ENCODE measurements at places on chromosomes 12 and 14.
A peak's percentile ranks its signal among the peaks of the same experiment; 100 is the strongest.

GRCh38 chr12:47415054-47415453 lies 290.8 kb downstream of the RPAP3 start:
- DNase-seq, result no peak

DNA sequence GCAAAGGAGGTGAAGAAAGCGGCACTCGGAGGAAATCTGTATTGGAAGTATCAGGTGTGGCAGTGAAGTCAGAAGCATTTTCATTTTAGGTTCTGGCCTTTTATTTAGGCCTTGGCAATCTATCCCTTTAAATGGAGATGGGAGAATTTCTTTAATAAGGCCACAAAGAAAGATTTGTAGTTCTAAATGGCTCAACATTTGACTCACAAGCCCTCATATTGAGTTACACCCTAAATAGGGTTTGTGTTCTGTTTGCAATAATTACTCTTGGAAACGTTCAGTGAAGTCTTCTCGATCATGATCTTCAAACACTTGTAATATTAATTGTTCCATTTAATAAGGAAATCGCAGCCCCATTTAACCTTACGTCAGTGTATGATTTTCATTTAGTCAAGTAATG lies 25.3 kb upstream of the TMEM260 start:
- no peak for DNase-seq

GRCh38 chr12:72521326-72521725 lies 249.2 kb downstream of the TRHDE start:
- no peak for DNase-seq

- DNase-seq, result no peak
These were observed 25.7 kb downstream of the ANO4 start for GRCh38 chr12:100820314-100820713.

- no peak for DNase-seq
These were observed 27.2 kb downstream of the NGB start for GRCh38 chr14:77243853-77244252.

GRCh38 chr12:48875944-48876515 lies 10.4 kb upstream of the RND1 start:
- DNase-seq, result no peak

DNA sequence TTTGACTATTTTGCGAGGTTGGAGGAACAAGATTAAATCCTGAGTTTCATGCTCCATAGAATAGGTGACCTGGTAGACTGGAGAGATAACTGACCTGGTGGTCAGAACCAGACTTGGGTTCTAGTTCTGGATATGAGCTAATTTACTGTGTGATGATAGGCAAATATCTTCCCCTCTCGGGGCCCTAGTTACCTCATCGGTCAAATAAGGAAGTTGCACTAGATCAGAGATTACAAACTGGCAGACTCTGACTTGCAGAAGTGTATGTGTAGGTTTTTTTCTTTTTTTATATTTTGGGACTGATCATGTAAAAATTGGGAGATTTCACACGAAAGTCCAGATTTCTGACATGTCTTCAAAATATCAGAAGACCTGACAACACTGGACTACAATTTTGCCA lies 37.0 kb downstream of the RPH3A start:
- no peak for DNase-seq

DNA sequence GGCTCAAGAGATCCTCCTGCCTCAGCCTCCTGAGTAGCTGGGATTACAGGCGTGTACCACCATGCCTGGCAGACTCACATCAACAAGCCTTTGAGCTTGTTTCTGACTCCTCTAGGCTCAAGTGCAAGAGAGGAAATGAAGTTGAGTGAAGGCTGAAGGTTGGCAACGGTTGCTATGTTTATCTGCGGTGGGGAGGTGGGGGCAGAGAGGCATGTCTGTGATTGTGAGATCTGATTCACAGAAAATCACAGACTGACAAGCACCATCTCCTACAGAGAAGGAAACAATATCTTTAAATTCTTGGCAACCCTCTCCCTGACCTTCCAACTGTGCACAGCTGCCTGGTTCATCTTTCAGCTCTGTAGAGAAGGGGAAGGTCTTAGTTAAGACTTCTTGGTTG lies 22.1 kb upstream of the NINJ2 start:
- DNase-seq, result peak; percentile 28

- no peak for DNase-seq
These were observed 125.0 kb upstream of the HMGA2 start for GRCh38 chr12:65699251-65699650.

- DNase-seq, result no peak
These were observed 99.7 kb upstream of the SYT1 start for GRCh38 chr12:78764913-78765312.

DNA sequence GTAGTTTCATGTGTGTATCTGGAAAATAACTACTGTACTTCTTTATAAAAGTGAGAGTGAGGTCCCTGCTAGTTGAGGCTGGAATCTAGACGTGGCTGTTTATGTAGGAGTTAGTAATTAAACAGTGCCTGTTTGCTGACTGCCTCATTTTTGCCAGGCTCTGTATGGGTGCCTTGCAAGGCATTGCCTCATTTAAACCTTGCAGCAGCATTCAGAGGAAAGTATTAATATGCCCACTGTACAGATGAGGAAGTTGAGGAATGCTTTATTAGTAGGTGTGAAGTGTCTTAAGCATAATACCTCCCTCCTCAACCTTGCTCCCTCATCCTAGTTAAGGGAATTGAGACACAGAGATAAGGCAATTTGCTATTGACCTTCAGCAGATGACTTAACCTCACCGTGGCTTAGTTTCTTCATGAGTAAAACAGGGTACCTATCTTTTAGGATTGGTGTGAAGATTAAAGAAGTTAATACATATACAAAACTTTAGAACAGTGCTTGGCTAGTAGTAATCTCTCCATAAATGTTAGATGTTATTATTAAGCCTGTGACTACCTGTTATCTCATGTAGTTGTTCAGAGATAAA lies 28.7 kb downstream of the PPM1A start:
- no peak for DNase-seq

DNA sequence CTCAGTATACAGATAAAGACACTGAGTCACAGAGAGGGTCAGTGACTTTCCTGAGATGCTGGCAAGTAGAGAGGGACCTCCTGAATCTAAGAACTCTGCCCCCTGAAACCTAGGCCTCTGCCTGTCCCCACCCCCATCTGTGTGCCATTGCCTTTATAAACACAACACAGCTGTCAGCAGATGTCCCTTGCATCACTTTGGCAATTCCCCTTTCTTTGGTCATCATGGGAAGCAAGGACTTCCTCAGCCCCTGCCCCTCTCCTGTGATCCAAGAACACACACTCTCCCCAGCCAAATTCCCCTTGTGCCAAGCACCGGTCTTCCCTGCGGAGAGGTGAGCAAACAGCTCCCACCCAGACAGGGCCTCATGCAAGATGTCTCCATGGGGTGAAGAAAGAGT lies 8.3 kb downstream of the TSPAN11 start:
- DNase-seq, result no peak

DNA sequence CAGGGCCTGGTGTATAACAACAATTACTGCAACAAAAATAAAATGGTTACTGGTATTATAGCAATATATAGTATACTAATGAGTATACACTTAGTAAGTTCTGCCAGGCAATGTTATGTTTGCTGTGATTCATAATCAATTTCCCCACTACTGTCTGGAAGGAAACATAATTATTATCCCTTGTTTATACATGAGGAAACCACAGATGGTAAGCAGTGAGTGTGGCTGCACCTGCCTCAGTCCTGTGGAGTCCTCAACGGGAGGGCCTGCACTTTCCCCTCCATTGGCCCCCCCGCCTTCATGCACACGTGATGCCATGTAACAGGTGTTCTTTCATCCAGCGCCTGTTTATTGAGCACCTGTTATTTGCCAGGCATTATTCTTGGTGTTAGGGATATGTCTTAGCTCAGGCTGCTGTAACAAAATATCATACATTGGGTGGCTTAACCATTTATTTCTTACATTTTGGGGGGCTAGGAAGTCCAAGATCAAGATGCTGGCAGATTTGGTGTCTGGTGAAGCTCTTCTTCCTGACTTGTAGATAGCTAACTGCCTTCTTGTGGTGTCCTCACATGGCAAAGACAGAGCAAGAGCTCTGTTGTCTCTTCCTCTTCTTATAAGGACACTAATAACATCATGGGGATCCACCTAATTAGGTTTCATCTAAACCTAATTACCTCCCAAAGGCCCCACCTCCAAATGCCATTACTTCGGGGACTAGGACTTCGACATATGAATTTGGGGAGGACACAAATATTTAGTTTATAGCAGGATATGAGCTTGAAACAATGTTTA lies 59.5 kb upstream of the CHGA start:
- no peak for DNase-seq

GRCh38 chr12:88237954-88238353 lies 95.8 kb downstream of the TMTC3 start:
- DNase-seq, result no peak

GRCh38 chr12:56271031-56271430 lies 4.3 kb downstream of the COQ10A start:
- peak; percentile 47 for DNase-seq

DNA sequence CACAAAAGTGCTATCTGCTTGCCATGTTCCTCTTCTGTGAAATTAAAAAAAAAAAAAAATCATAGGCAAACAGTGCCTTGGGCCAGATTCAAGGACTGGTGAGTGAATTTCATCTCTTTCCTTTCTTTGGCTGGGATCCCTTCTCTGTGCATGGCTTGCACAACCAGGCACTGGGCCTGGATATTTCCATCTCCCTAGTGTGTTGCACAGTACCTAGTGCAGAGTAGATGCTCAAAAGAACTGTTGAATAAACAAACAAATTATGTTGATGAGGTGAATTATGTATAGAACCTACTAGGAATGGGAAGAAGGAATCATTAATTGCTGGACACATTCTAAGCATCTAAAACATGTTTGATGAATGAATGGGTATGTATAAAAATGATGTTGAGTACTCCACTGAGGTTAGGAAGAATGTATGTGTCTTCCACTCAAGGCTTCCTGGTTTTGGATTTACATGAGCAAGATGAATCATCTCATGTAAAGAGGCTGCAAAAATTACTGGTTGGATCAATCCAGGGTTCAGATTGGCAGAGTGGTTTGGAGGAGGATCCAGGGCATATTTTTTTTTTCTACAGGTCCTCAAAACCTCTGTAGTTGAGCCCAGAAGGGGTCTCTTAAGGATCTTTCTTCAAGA lies 93.2 kb downstream of the EMP1 start:
- no peak for DNase-seq

GRCh38 chr12:113070117-113070906 lies 13.8 kb downstream of the DTX1 start:
- no peak for DNase-seq

GRCh38 chr14:71181215-71182003 lies 274.1 kb downstream of the PCNX1 start:
- DNase-seq, result no peak

DNA sequence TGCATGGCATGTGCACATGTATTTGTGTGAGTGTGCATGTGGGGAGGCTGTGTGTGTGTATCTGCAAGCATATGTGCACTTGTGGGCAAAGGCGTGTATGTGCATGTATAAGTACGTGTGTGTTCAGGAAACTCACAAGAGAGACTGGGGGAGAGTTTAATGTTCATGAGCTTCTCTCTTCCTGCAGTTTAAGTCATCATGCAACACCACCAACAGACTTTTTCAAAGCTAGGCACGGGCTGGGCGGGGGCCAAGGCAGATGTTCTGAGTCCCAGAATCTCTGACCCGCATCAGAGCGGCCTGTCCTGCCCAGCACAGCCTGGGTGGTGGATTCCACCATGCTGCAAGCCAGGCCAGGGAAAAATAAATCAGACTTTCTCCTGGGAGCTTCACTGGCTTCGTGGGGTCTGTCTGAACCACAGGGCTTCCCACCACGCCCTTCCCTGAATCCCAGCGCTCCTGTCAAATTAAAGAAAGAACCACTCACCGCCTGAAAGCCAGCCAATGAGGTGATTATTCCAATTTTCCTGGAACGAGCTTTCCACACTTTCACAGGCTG lies 75.7 kb downstream of the PITPNM2 start:
- no peak for DNase-seq

DNA sequence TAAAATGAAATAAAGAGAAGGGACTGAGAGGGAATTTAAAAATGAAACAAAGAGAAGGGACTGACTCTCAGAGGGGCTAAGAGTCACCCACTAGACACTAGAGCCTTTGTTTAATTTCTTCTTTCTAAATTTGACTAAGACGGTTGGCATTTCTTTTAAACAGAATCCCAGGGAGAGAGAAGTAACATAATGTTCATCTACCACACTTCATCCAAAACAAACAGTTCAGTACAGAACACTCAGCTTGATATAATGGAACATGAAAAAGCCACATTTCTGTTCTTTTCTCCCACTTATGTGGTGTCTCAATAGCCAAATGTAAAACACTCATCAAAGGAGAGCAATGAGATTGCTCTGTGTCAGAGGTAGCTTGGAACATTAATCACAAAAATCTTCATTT lies 10.1 kb upstream of the NT5DC3 start:
- no peak for DNase-seq

- no peak for DNase-seq
These were observed 38.2 kb upstream of the MAP1LC3B2 start for GRCh38 chr12:116520801-116521471.

DNA sequence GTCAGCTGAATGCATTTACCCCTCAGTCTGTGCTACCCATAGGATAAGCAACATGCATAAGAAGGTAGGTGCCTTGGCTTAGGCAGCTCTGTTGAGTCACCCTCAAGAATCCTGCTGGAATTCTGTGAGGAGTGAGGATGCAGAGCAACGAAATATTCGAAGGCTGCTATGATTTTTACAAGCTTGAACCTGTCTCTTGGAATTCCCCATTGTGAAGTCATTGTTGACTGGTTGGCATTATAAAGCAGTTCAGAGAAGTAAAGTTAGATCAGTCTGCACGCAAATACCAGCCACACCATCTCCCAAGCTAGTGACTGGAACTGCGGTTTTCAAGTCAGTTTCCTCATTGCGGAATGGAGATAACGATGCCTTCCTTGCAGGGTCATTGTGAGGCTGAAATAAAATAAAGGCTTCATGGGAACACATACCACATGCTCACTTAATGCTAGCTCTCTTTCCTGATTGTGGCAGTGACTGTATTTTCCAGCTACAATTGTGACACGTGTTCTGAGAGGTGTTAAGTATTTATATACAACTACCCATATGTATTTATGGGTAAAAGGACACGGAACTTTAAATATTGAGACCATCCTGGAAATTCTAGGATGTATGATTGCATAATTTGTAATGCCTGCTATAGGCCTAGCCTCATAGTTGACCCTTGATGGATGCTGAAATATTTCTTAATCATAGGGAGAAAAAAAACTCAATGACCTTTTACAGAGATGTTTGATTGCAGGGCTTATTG lies 96.7 kb downstream of the ETV6 start:
- DNase-seq, result peak; percentile 87

DNA sequence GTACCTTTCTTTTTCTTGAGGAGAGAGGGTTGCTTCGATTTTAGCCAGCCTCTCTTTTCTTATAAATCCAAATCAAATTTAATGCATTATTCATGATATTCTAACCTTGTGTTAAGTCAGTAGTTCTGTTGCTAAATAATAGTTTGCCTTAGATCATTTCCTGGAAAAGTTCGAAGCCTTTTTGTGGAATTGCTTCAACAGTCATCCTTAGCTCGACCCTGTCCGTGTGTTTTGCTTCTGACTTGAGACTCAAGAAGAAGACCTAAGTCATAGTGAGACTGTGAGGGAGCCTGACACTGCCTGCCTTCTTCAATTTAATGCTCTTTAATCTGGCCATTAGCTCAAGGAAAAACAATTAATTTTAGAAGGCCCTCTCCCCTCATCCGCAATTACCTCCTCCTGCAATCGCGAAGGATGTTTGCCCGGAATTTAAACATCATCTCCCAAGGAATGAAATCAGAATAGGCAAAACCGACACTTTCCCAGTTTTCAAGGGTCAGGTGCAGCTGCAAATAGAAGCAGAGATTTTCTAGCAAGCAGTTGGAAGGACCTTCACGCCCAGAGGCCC lies 453 bp upstream of the SLC4A8 start:
- no peak for DNase-seq
